Fibroblast of lung (primary cell): ENCODE measurements at places on chromosomes 2 and 18. TPM values are rescaled to one million over a fixed set of nuclear protein-coding genes. Genes with fewer than 3 reads are reported as not detected.

Gene ZSWIM2
- under 0.01 TPM in 1 of 2 replicates, not detected in the other for total RNA-seq

Gene TRABD2A
- total RNA-seq = 10.8 and 14.4 TPM in 2 replicates

DNA sequence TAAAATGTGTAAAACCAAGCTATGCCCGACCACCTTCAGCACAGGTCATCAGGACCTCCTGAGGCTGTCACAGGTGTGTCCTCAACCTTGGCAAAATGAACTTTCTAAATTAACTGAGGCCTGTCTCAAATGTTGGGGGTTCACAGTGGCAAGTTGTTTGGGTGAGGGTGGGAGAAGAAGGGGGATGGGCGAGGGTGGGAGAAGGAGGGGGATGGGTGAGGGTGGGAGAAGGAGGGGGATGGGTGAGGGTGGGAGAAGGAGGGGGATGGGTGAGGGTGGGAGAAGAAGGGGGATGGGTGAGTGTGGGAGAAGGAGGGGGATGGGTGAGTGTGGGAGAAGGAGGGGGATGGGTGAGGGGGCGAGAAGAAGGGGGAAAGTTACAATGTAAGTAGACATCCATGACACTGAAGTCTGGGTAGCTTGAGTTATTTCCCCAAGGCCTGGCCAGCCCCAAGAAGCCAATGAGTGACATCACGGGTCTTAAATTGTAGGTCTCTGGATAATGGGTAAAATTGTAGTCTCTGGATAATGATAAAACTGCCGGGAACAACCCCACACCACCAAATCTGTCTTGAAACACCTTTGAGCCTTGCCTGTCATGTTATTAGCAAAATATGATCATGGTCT, 56.3 kb downstream of the TIMM21 start:
- no peaks in the 10 kb centered on the region for H3K36me3 ChIP-seq
- DNase-seq = no peak
- no peaks in the 10 kb centered on the region for H3K4me1 ChIP-seq
- H3K4me3 ChIP-seq = no peak overlapping the region
- H3K27me3 ChIP-seq = no peaks in the 10 kb centered on the region

- peaks cover 4% of the 10 kb centered on the region for H3K4me1 ChIP-seq
- H3K27ac ChIP-seq = no peak overlapping the region
- H3K4me3 ChIP-seq = no peak overlapping the region
- H3K36me3 ChIP-seq = no peaks in the 10 kb centered on the region
Observed at GRCh38 chr2:119749477-119750012, 10.2 kb upstream of the PTPN4 start.

Gene ALPI
- total RNA-seq = not detected in 2 replicates

DNA sequence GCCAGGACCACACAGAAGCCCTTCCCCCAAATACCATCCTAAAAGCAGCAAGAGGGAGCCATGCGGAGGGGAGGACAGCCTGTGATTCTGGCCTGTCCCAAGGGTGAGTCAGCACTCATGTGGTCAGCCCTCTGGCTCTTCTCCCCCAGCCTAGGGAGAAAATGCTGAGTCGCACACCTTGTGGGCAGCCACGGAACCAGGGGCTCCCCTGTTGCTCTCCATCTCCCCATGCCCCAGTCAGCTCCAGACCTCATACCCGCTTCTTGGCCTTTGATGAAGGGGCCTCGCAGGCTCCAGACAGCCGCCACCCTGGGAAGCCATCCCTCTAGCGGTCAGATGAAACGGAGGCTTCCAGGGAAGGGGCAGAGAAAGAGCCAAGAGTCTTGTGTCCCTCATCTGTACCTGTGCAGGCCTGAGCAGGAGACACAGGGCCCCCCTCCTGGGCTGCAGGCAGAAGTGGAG, 181.3 kb upstream of the SIX2 start:
- no peak overlapping the region for H3K4me3 ChIP-seq
- peaks cover 8% of the 10 kb centered on the region for H3K27me3 ChIP-seq
- no peak overlapping the region for H3K27ac ChIP-seq
- DNase-seq = peak; percentile 62
- peaks cover 2% of the 10 kb centered on the region for H3K4me1 ChIP-seq

GRCh38 chr2:3827673-3828575, 124.5 kb downstream of the DCDC2C start:
- H3K4me3 ChIP-seq = no peak overlapping the region
- H3K27ac ChIP-seq = no peak overlapping the region
- H3K4me1 ChIP-seq = no peaks in the 10 kb centered on the region
- DNase-seq = peak; percentile 43
- H3K36me3 ChIP-seq = no peaks in the 10 kb centered on the region
- no peaks in the 10 kb centered on the region for H3K27me3 ChIP-seq

Gene SERPINB12
- not detected in 2 replicates for total RNA-seq

DNA sequence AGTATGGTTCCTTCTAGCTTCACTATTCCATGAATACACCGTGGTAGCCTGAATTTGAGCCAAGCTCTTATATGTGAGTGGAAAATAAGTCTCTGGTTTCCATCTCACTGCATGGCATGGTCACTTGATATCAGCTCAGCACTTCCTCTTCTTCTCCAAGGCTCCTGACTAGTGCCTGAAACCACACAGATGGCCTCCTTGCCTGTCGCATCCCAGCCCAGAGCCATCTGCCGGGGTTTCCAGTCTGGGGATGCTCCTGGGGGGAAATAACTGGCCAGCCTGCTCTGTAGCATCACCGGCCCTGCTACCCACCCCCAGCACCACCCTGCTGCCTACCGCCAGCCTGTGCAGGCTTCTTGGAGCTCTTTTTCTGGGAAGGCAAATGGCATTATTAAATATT, 7.7 kb upstream of the MARCHF4 start:
- no peaks in the 10 kb centered on the region for H3K27me3 ChIP-seq
- no peak overlapping the region for H3K27ac ChIP-seq

Gene SIX3
- total RNA-seq = not detected in 2 replicates

DNA sequence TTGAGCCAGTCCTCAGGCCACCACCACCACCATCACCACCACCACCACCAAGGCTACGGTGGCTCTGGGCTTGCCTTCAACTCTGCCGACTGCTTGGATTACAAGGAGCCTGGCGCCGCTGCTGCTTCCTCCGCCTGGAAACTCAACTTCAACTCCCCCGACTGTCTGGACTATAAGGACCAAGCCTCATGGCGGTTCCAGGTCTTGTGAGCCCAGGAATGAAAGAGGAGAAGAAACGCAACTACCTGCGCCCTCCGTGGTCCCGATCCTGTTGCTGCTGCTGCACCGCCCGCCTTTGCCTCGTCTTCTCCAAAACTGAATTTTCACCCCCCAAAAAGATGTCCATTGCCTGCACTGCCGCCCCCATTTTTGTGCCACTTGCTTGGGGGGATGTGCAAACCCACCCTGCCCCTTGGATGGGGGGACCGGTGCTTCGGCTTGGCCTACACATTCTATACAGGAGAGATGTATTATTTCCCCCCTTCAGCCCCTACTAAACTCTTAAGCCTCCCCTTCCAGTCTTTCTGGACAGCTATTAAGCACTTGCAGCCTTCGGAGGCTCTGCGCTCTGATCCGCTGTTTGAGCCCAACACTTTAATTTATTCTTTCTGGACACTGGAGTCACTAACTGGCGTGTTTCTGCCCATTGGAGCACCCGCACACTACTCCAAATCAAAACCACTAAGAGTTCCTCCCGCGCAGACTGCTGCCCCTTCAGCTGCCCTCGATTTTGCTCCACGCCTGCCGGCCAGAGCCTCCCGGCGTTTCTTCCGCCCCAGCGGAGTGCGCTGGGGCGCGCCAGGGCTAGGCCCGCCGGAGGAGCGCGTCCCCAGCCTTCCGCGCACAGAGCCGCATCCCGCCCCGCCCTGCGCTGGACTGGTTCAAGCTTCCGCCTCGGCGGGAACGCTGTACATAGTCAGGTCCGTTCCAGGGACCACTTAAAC, 5.7 kb downstream of the OTX1 start:
- H3K36me3 ChIP-seq = no peaks in the 10 kb centered on the region
- H3K4me1 ChIP-seq = no peaks in the 10 kb centered on the region
- H3K4me3 ChIP-seq = no peak overlapping the region
- DNase-seq = no peak

DNA sequence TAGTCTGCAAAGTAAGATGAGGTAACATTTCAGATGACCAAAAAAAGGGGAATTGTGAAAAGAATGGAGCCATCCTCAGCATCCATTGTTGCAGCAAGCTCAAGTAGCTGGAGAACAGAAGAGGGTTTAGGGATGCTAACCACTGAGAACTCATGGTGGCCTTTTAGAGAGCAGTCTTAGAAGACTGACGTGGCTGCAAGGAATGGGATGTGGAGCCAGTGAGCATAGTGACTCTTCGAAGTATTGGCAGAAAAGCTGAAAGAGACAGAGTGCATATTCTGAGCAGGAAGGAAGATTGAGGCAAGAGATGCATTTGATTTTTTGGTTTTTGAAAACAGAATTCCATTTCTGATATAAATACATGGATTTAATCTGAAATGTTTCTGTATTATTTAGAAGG, 151.2 kb downstream of the UBE2E3 start:
- no peak overlapping the region for H3K27ac ChIP-seq
- no peaks in the 10 kb centered on the region for H3K4me1 ChIP-seq
- no peak for DNase-seq
- no peak overlapping the region for H3K4me3 ChIP-seq
- no peaks in the 10 kb centered on the region for H3K27me3 ChIP-seq

Gene IL36G
- total RNA-seq = not detected in 2 replicates

GRCh38 chr18:8277270-8277669, 332.0 kb upstream of the RAB12 start:
- H3K4me1 ChIP-seq = no peaks in the 10 kb centered on the region
- no peak overlapping the region for H3K4me3 ChIP-seq
- H3K36me3 ChIP-seq = no peaks in the 10 kb centered on the region
- peak; percentile 53 for DNase-seq
- H3K27me3 ChIP-seq = no peaks in the 10 kb centered on the region

GRCh38 chr2:107108556-107108955, 222.6 kb upstream of the ST6GAL2 start:
- no peaks in the 10 kb centered on the region for H3K36me3 ChIP-seq
- no peak overlapping the region for H3K27ac ChIP-seq
- H3K27me3 ChIP-seq = no peaks in the 10 kb centered on the region
- H3K4me3 ChIP-seq = no peak overlapping the region
- no peak for DNase-seq
